WTC11 (cell line): ENCODE measurements at places on chromosomes 7 and 10.
A peak's percentile ranks its signal among the peaks of the same experiment; 100 is the strongest.

DNA sequence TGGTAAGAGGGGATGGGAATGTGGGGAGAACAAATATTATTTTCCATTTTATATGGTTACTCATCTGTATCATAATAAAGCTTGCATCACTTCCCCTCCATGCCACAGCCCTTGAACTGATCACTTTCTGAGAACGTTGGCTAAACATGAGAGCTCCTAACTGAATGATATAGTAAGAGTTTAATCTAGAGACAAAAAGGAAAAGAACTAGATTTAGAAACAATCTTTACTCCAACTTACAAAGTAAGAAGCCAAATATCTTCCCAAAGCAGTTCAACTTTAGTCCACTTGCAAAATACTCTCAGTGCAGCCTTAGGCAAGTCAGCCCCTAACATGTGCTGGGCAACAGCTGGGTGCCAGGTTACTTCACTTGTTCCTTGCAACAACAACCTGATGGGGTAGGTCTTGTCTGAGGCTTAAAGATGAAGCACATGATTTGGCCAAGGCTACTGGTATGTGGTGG is 20.3 kb downstream of the SMURF1 start:
- H3K4me1 ChIP-seq: peaks cover 24% of the 10 kb centered on the region
- no peak overlapping the region for H3K4me3 ChIP-seq
- H3K36me3 ChIP-seq: peaks cover 9% of the 10 kb centered on the region

- H3K36me3 ChIP-seq: no peaks in the 10 kb centered on the region
- no peak for DNase-seq
- peak overlapping the region; percentile 51; the same call in 1 of the 2 replicates for H3K27ac ChIP-seq
Measured at GRCh38 chr7:8185926-8186683, 75.9 kb downstream of the ICA1 start.

DNA sequence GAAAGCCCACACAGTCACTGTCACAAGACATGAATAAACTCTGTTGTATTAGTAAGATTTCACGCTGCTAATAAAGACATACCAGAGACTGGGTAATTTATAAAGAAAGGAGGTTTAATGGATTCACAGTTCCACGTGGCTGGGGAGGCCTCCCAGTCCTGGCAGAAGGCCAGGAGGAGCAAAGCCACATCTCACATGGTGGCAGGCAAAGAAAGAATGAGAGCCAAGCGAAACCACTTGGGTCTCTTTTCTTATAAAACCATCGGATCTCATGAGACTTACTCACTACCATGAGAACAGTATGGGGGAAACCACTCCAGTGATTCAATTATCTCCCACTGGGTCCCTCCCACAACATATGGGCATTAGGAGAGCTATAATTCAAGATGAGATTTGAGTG is 110.2 kb downstream of the ST8SIA6 start:
- no peak for DNase-seq
- H3K4me1 ChIP-seq: 0 out of 2 replicates have a peak, but pooled peaks cover 4% of the 10 kb centered on the region
- H3K27ac ChIP-seq: no peak overlapping the region
- peaks cover 15% of the 10 kb centered on the region for H3K36me3 ChIP-seq

GRCh38 chr7:31249671-31250070 is 90.9 kb downstream of the NEUROD6 start:
- H3K4me3 ChIP-seq: no peak overlapping the region
- H3K4me1 ChIP-seq: peaks cover 27% of the 10 kb centered on the region
- H3K27ac ChIP-seq: no peak overlapping the region
